ENCODE measurements at places on chromosomes 16 and 17. TPM values are rescaled to one million over a fixed set of nuclear protein-coding genes. Genes with fewer than 3 reads are reported as not detected.

DNA sequence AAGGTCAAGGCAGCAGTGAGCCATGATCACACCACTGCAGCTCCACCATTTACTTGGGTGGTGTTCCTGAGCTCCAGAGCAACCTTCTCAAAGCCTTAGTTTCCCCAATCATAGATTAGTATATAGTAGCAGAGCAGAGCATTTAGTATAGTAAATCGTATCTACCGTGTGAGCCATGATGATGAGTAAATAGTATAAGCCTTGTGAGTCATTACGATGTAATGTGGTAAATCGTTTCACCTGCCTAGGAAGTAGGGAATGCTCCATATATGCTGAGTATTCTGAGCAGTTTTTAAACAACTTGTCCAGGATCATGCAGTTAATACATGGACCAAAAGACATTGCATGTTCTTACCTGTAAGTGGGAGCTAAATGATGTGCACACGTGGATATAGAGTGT, 66.4 kb downstream of the SCNN1B start:
- DNase-seq: no peak

SOST gene
- total RNA-seq: not detected

MPV17L gene
- 13.9 TPM for total RNA-seq

GRCh38 chr16:28882551-28883160, 4.4 kb downstream of the ATP2A1 start:
- DNase-seq: no peak

DNA sequence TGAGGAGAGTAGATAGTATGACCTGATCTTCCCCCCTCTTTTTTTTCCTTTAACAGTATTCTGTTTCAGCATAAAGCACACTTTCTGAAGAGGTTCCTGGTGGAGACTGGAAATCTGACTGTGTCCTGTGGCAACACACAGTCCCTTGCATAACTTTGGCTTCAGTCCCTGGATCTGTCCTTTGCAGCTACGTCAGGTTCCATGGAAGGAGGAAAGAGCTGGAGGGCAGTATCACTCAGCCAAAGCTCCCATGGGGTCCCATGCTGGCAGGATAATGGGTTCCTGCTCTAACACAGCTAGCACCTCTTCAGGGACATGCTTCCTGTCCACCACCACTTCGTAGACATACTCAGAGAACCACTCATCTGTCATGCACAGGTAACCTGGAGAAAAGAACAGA, 13.3 kb upstream of the SLC6A4 start:
- no peak for DNase-seq

GRCh38 chr16:75304521-75305363, 53.3 kb upstream of the BCAR1 start:
- no peak for DNase-seq

DNA sequence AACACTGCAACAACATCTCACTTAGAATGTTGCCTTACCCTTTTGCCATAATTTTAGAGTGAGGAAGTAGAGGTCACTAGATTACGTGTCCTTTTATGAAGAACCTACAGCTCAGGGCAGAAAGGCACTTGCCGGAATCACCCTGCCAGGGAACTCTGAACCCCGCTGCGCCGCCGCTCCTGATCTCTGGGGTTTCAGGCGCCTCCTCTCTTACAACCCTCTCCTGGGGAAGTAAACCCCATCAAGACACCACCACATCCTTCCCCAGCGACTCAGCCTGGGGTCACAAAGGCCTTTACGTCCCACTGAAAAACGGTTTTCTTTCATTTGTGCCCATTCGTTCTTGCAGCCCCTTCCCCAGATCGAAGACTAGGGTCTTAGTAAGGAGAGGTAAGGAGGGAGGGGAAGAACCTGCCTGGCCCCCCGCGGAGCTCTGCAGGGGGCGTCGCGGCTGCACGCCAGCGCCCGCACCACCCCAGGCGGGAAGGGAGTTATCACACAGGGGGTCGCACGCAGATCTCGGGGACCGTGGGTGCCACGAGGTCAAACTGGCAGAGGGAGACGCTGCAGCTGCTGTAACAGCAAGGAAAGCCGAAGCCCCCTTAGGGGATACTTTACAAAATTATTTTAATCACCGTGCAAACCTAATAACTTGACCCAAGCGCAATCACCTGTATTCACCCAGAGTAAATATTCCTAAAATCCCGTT, 1.0 kb upstream of the HLF start:
- DNase-seq: no peak

MT1G gene
- not detected for total RNA-seq

AURKB gene
- 3.7 TPM for total RNA-seq

CTRL gene
- total RNA-seq: 2.0 TPM

- DNase-seq: no peak
Measured at GRCh38 chr16:263182-263774, 12.5 kb downstream of the RGS11 start.

GRCh38 chr16:82535262-82535661, 91.5 kb upstream of the CDH13 start:
- DNase-seq: no peak

DNA sequence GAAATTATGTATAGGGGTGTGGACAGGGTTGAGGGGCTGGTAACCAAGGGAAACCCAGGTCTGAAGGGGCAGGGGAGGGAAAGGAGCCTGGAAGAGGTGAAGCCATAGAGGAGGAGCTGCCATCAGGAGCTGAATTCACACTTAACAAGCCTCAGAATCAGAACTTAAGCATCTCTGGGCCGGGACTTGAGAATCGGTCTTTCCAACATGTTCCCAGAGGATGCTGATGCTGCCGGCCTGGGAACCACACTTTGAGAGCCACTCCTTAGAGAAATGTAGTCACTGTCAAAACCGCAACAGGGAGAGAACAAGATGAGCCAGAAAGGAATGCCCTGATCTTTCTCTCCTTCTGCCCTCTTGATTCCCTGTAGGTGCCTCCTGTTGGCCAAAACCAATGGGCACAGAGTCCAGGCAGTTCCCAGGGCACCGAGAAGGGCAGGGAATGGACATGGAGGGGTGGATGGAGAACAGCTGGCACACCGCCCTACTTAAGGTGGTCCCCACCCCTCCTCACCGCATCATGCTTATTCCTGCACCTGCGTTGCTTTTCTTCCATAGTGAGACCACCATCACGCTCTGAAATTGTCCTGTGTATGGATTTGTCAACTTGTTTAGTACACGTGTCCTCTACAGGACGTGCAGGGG, 88.5 kb downstream of the GSG1L start:
- no peak for DNase-seq

Measured in frontal cortex (tissue), 4 donors.